ENCODE measurements at places on chromosomes 6 and 20.

DNA sequence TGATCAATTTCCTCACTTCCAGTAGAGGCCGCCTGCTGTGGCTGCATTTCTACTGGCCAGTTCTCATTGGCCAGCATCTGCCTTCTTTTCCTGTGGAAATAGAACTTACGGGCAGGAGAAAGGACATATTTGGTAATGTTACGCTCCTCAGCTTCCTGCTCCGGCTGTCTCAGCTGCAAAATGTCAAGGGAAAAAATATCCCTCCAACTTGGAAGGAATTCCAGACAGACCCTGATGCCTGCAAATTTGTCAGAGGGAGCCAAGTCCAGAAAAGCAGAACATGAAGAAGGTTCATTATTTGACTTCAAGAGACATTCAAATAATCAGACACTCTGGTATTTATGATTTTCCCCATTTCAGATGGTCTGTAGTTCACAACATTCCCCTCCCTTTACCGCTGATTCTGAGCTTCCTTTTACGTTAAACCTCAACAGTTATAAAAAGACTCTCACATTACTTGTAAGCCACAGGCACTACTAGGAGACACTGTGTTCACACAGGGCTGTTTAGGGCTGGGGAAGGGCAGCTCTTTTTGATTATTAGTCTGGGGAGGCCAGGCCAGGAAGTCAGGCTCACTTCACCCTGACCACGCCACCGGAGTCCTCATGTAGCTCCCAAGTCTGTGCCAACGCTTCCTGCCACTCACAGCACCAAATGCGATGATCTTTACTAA lies 179.6 kb upstream of the CCN2 start:
- no peak for DNase-seq

GRCh38 chr20:36447101-36447500 lies 94.2 kb upstream of the MYL9 start:
- no peak for DNase-seq

DNA sequence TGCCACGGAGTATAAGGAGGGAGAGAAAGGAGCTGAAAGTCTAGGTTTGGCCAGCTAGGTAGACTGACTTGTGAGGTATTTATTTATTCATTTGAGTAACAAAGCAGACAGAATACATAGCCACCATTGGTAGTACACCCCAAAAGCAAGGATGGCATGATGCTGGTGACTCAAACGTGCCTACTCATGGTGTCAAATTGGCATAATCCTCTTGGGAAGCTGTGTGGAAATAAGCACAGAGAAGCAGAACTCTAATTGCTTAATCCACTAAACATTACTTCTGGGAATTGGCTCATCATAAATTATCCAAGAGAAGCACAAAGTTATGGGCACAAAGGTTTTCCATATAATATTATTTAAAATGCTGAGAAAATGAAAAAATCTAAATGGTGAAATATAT lies 2.5 kb downstream of the DEFB132 start:
- no peak for DNase-seq

GRCh38 chr6:129475477-129476247 lies 234.3 kb downstream of the ARHGAP18 start:
- DNase-seq = no peak

DNA sequence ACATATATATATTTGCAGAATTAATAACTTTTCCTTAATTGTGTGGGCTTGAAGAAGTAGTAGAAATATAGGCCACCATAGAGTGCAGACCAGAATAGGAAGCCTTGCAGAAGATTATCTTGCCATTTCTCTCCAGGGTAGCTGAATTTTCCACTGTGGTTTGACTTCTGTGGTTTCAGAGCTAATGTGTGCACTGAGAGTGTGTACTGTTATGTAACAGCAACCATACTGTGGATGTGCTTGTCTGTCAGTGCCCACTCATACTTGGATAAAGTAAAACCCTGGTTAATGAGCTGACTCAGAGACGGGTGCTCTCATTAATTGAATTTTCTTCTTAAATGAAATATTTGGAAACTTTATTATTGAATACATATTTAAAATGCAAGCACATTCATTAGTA lies 57.2 kb downstream of the CEP43 start:
- DNase-seq = no peak

DNA sequence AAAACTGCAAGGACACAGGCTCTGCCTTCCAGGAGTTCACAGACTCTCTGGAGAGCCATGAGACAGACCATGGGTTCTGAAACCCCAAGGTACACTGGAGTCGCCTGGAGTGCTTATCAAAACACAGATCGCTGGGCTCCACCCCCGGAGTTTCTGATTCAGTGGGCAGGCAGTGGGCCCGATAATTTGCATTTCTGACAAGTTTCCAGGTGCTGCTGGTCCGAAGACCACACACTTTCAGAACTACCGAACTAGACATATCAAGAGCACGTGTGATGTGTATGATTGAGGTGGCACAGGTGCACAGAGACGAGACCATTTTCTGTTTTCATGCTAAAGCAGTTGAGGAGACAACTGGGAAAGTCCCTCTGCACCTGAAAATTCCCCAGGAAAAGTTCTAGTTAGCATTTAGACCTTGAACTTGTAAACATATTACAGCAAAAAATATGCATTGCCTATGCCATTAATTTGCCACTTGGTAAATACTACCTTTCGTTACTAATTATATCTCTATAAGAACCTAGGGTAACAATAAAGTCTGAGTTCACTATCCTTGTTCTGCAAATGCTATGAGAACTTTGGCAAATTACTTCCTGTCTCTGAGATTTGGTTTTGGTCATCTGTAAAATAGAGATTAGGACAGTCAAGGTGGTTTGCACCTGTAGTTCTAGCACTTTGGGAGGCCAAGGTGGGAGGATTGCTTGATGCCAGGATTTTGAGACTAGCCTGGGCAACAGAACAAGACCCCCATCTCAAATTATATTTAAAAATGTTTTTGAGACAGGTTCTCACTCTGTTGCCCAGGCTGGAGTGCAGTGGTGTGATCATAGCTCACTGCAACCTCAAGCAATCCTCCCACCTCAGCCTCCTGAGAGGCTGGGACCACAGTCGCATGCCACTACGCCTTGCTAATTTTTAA lies 14.3 kb upstream of the PIM1 start:
- no peak for DNase-seq

All from stimulated activated CD8-positive, alpha-beta memory T cell treated with anti-CD3 and anti-CD28 coated beads, Interleukin-7, amount 100 ng/mL, for 24 hours (primary cell).